Activated T-cell treated with anti-CD3 and anti-CD28 coated beads, Interleukin-2, amount 50 U/mL, for 4 hours (primary cell): ENCODE measurements at places on chromosomes 2 and 18. TPM values are rescaled to one million over a fixed set of nuclear protein-coding genes. Genes with fewer than 3 reads are reported as not detected.

- DNase-seq, result no peak
Observed at GRCh38 chr2:13917958-13918357, 714.6 kb upstream of the LRATD1 start.

DNA sequence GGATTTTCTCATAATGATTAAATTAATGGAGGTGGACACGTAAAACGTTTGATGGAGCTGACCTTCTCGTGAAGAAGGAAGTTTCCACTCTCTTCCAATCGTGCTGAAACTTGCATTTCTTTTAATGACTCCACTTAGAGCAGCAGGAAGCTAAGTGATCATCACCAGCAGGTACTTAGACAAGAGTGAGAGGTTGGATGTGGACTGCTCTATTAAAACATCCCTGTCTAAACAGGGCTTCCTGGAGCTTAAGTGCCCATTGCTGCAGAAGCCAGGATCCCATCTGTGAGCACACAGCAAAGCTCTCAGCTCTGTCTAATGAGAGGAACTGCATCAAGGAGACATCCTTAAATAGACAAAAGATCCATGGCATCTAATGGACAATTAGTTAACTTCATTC, 1539.5 kb upstream of the CELF4 start:
- no peak for DNase-seq

DNA sequence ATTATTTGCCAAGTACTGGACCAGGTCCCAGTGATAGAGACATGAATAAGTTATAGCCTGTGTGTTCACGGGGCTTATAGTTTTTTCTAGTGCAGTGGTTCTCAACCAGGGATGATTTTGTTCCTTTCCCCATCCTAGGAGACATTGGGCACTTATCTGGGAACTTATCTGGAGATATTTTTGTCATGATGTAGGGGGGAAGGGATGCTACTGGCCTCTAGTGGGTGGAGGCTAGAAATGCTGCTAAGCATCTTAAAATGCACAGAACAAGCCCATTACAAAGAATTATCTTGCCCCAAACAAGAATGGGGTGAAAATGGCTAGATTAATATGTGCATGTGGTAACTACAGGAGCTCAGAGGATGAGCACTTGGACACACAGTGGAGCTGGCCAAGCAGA, 75.2 kb downstream of the KLHL29 start:
- no peak for DNase-seq

DNA sequence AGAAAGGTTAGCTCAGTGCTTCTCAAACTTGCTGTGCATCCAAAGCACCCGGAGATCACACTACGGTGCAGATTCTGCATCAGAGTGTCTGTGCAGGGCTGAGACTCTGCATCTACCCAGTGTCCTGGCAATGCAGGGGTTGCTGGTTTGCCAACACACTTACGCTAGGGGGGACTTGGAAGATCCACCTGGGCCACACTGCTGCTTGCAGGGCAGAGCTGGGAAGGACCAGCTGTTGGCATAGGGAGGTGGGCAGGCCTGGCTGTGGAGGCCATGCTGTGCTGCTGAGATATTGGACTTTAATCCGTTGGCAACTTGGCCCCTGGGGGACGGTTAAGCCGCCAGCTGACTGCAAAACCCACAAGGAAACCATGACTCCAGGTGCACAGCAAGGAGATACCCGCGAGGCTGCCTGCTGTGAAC, 397.6 kb upstream of the HS6ST1 start:
- no peak for DNase-seq

DNA sequence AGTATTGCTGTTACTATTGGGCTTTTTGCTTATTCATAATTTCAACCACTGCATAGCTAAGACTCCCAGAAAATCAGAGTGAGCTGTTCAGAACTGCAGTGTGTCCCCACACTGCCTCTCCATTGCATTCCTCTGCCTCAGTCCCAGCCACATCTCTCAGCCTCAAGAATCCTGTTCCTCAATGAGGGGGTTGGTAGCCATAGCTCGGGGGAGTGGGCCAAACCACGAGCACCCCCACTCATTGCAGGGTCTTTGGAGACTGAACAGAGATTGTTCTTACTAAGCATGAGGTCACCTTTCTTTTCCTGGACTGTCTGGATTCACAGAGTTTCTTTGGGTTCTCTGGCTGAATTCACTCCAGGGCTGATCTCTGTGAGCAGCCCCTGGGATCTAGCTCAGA, 161.1 kb downstream of the GFPT1 start:
- DNase-seq, result no peak

- no peak for DNase-seq
Observed at GRCh38 chr2:237125967-237126366, 40.3 kb downstream of the COPS8 start.

DNA sequence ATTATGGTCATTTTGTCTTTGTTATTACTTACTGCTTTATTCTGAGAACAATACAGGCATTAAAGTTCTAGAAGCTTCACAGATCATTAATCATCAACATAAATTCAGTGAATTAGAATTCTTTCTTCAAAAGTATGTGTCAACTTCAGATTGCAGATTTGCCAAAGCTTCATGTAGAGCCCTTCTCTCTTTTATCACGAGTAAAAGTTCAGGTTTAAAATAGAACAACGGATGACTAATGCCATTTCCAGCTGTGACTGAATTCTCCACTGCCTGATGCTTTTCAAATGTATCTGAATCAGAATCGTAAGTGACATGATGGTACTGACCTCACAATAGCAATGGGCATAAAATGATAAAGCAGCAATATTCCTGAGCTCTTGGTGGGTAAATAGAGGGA, 116.0 kb downstream of the ABCA12 start:
- no peak for DNase-seq

DNA sequence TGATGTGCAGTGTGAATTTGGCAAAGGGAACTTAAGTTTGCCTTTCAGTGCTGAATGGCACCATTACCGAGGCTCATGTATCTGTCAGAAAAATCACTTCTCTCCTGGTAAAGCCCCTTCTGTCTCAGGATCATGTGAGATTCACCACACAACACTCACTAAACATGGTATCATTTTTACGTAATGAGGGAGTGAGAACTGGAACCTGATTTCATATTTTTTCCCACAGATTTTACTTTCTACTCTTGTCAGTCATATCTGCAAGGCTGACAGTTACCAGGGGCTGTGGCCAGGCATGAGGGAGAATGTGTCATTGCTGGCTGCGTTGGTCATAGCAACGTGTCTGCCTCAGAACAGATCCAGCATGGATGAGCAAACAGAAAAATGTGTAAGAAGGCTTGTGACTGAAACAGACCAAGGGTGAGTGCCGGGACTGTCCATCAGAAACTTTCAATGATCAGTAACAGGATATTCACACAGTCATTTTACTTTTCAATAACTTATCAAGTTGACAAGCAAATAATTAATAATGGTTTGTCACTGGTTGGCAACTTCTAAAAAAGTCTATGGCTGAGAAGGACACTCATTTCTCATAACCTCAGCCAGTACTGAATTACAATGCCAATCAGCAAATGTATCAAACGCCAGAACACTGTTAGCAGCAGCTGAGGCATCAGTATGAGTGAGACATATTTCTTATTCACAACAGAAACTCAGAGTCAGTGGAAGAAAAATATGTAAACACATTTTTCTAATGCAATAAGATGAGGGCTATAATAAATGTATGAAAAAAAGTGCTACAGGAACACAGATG, 100.5 kb downstream of the CDC42EP3 start:
- no peak for DNase-seq

- no peak for DNase-seq
Observed at GRCh38 chr2:164065038-164065437, 329.2 kb upstream of the FIGN start.

DNA sequence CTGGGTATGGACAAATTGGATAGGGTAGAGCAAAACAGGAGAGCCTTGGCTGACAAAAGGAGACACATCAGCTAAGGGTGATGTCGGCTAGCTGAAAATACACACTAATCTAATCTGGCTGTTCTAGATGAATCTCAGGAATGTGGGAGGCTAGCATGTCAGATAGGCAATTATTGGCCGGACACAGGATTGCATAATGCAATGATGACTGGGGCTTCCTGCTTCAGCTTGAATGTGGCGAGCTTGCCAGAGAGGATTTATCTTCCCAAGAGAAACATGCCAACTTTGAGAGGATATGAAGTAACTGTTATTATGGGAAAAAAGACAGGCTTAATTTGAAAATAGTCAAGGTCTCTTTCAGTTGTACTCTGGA, 102.4 kb downstream of the TRIB2 start:
- no peak for DNase-seq

GRCh38 chr2:108444941-108445840, 3.8 kb upstream of the GCC2 start:
- no peak for DNase-seq

DNA sequence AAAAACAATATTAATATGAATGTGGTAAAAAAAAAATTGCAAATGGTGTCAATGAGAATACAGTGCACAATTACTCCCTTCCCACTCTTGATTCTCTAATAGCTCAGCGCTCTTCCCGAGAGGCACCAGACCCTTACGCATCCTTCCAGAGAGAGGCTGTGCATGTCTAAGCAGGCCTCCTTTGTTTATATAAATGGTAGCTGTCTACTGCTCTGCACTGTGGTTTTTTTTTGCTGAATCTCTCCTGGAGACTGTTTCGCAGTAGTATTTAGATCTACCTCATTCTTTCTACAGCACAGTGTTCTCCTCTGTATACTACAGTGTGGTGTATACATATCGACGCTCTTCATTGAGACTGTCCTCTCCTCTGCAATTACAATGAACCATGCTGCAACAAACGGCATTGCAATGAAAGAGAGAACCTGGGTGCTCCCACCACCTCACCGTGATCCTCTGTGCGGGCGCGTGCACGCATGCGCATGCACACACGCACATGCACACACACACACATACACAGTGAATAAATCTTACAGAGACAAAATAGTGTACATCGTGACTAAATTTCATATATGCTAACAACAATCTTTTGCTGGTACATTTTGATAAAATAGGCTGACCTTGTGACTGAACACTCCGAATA, 19.4 kb downstream of the SEPTIN10 start:
- no peak for DNase-seq

GRCh38 chr2:233413046-233413445, 58.8 kb downstream of the DGKD start:
- DNase-seq, result no peak

- DNase-seq, result no peak
Observed at GRCh38 chr18:55220523-55220922, 261.3 kb upstream of the CCDC68 start.

DNA sequence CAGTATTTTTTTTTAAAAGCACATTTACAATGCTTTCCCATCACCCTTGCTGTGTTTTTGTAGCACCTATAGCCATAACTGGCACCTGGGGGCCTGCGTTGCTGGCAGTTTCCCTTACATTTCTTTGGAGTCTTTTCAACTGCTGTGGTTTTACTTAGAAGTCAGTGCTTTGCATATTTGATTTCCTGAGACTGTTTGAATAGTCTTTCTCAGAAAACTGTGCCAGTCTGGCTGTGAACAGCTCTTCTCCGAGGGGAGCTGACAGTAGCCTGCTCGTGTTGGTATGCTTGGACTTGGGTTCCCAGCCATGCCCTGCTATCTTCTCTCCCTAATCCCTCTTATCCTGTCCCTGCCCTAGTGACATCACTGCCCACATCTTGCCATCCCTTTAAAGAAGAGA, 81.5 kb downstream of the DPP4 start:
- peak; percentile 46 for DNase-seq

GRCh38 chr2:55877087-55877436, 46.5 kb downstream of the EFEMP1 start:
- DNase-seq, result no peak

CD207 gene
- total RNA-seq, result not detected

LRRC30 gene
- not detected for total RNA-seq

RGPD4 gene
- total RNA-seq, result 0.08 TPM

AKAIN1 gene
- not detected for total RNA-seq

FOXD4L1 gene
- 0.11 TPM for total RNA-seq

PTPRN gene
- total RNA-seq, result not detected

SULT1C2 gene
- not detected for total RNA-seq

IL18RAP gene
- total RNA-seq, result 5.2 TPM

KCNG2 gene
- not detected for total RNA-seq

C2orf92 gene
- total RNA-seq, result 4.0 TPM

CNOT11 gene
- total RNA-seq, result 61.2 TPM

SCN3A gene
- total RNA-seq, result not detected

C2orf80 gene
- not detected for total RNA-seq

MBD1 gene
- total RNA-seq, result 104 TPM
